C1 segment of cervical spinal cord (tissue), 14 donors: ENCODE measurements at places on chromosomes 16 and 17.
A peak's percentile ranks its signal among the peaks of the same experiment; 100 is the strongest.

GRCh38 chr17:79485991-79486390, 124.9 kb downstream of the RBFOX3 start:
- no peak for DNase-seq

- DNase-seq: no peak
Measured at GRCh38 chr16:1992704-1993317, 3.0 kb downstream of the SYNGR3 start.

GRCh38 chr16:82819286-82819685, 192.5 kb downstream of the CDH13 start:
- no peak for DNase-seq

DNA sequence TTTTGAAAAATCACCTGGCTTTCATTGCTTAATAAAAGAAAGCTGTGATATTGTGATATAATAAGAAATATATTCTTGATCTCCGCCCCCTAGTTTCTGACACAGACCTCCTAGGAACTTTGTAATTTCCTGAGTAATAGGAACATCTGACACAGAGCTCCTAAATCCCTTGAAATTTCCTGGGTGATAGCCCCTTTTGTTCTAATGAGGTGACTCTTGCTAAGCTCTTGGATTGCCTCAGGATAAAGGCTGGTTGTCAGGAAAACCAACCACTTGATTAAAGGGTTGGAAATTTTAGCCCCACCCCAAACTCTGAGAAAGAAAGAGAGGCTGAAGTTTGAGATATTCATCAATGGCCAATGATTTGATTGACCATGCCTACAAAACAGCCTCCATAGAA, 326.4 kb upstream of the KIF2B start:
- no peak for DNase-seq

GRCh38 chr17:50414808-50415207, 11.2 kb upstream of the ACSF2 start:
- DNase-seq: no peak

- no peak for DNase-seq
Measured at GRCh38 chr16:86505185-86505898, 5.0 kb upstream of the FOXF1 start.

DNA sequence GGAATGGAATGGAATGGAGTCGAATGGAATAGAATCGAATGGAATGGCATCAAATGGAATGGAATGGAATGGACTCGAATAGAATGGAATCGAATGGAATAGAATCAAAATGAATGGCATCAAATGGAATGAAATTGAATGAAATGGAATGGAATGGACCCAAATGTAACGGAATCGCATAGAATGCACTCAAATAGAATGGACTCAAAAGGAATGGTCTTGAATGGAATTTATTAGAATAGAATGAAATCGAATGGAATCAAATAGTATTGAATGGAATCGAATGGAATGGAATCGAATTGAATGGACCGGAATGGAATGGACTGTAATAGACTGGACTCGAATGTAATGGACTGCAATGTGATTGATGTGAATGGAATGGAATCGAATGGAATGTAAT, 501.4 kb upstream of the WSB1 start:
- DNase-seq: no peak

GRCh38 chr16:15524966-15525365, 90.6 kb downstream of the BMERB1 start:
- no peak for DNase-seq

GRCh38 chr17:28643983-28644786, 773 bp downstream of the BLTP2 start:
- DNase-seq: no peak

- DNase-seq: no peak
Measured at GRCh38 chr17:67620088-67620487, 97.6 kb upstream of the NOL11 start.

GRCh38 chr17:60563743-60564142, 36.2 kb upstream of the PPM1D start:
- DNase-seq: no peak

DNA sequence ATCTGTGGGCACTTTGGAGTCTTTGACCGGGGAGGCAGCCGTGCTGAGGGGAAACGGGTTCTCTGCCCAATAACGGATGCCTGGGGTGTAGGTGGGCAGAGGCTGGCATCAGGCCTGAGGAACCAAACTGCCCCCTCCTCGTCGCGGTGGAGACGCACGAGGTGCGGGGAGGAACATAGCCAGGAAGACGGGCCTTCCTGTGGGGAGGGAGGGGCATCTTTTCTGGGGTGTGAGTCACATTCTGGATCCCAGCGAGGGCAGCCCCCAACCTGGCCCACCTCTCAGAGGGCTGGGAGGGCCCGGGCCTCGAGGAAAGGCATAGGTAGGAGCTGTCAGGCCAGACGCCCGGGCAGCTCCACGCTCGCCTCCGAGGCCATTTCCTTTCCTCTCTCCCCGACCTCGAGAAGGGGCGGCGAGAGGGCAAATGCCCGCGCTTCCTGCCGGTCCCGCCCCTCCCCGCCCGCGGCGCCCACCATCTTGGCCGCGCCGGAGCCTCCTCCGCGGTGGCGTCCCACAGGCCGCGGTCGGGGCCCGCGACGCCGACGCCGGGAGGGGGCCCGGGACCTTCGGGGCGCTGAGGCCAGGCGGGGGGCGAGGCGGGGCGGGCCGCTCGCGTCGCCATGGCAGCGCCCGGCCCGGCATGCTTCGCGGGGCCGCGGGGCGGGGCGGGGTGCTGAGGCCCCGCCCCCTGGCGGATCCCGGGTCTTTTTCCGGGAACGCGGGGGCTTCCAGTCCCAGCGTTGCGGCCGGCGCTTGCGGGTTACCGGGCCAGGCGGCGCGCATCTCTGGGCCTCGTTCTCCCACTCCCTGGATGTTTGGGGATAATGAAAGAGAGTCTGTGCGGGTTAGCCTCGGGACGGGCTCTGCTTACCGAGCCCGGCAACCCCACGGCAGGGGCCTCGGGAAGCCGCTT, 13.2 kb downstream of the RAI1 start:
- peak; percentile 87 for DNase-seq

GRCh38 chr16:31002862-31003341, 7.5 kb downstream of the STX1B start:
- DNase-seq: no peak

GRCh38 chr17:27257031-27257357, 36.9 kb upstream of the WSB1 start:
- no peak for DNase-seq

DNA sequence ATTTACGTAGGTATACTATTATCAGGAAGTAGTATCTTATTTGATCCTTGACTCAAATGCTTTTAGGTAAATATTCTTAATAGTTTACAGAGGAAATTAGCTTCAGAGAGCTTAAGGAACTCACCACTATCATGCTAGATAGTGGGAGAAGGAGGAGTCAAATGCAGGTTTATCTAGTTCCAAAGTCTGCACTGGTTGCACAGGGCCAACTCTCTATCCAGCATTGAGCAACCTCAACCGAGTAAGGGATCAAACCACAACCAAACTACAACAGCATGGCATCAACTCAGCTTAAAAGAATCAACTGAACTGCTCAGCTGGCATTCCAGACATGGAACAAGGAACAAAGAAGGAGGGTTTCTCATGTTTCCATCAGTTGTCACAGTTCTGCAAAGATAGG, 306.0 kb downstream of the MAF start:
- no peak for DNase-seq

DNA sequence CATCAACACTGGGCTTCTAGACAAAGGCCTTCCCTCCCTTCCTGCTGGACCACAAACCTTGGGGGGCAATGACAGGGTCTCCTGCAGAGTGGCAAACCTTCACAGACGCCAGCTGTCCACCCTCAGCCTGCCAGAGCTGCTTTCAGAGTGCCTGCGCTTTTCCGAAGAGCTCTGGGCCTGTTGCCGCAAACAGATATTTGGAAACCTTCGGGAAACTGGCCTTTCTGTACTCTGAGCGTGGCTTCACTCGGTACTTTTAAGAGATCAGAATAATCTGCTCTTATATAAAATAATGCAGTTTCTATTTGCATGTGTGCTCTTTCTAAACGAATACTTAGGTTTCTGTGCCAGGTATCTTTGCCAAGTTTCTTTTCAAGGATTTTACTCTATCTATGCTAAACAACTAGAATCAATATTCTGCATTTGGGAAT, 152.1 kb upstream of the CHMP6 start:
- DNase-seq: peak; percentile 12

- DNase-seq: no peak
Measured at GRCh38 chr17:29149431-29150064, 30.6 kb downstream of the MYO18A start.

DNA sequence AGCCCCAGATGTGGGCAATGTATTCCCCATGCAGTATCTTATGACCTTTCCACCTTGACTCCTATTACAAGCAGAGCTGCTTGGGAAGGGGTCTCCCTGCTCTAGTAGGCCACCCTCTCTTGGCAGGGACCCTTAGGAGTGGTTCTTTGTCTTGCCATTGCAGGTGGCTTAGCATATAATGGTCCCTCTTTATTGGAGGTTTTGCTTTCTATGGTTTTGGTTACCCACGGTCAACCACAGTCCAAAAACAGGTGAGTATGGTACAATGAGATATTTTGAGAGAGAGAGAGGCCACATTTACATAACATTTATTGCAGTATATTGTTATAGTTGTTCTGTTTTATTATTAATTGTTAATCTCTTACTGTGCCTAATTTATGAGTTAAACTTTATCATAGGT, 472.8 kb upstream of the ASIC2 start:
- DNase-seq: no peak

DNA sequence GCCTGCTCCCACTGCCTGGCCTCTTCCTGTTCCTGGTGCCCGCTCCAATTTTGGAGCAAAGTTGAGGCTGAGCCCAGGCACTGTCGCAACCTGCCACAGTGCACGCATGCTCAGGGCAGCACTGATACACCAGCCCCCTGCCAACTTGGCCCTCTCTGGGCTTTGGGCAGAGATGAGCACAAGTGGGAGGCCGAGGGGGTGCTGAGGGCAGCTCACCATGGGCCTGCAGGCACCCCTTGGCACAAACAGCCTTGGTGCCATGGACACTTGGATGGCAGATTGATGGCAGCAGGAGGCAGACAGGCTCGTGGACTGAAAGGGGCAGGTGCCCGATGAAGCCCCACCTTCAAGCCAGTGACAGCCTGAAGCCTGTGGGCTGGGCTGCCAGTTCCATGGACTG, 42.9 kb downstream of the PIGL start:
- DNase-seq: no peak

DNA sequence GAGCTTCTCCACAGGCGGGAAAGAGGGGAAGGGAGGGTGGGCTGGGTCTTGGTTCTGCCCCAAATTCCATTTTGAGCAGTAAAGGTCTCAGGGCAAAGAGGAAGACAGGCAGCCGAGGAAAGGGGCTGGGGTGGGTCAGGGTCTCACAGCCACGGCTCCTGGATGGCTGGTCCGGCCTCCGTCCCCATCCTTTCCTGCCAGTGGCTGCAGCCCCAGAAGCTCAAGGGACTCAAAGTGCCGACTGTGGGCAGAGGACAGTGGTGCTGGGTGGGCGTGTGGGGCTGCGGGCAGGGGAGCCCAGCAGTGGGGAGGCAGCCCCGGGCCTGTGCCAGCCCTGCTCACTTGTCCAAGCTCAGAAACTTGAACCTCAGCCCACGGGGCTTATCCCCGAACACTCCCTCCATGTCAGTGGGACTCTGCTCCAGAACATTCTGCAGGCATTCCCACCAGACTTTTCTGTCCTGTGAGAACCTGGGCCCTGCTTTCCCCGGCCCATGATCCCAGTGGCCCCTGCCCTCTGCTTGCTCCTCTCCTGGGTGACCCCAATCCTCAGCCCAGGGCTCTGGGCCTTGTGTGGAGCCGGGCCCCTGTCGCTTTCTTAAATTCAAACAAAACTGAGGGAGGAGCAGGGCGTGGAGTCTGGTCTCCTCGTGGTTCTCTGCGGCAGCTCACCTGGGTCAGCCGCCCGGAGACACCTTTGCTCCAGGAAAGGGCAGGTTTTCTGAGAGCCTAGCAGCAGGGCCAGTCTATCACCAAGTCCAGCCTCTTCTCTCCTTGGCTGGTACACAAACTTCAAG, 117.8 kb upstream of the METRNL start:
- DNase-seq: no peak

DNA sequence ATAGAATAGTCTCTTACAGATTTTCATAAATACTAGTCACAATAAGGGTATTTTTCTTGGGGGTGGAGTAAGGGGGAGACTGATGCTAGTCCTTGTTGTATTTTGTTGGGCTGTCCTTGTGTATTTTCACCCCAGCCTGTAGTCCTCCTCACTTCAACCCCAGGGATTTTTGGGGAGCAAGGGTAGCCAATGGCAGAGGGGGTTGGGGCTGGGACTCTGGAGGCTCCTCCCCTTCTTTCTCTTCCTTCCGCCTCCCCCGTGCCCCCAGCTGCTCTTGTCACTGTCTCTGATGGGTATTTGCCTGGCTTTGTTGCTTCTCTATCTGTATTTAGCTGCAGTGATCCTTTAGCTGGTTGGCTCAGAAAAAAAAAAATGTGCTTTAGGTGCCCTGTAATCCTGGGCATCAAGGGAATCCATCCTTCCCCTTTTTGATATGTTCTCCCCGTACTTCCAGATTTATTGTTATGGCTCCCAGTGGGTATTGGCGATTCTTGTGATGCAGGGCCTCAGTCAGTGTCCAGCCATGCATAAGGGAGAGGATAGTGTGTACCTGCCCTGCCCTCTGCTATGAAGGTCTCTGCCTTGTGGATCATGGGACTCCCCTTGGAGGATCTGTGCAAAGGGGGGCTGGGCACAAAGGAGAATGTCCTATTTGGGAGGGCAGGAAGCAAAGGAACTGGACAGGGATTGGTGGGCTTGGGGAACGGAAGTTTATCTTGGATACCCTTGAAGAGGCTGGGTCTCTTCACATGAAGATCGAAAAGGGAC, 16.5 kb downstream of the SNF8 start:
- DNase-seq: no peak

GRCh38 chr17:32862940-32863339, 14.0 kb downstream of the MYO1D start:
- no peak for DNase-seq

DNA sequence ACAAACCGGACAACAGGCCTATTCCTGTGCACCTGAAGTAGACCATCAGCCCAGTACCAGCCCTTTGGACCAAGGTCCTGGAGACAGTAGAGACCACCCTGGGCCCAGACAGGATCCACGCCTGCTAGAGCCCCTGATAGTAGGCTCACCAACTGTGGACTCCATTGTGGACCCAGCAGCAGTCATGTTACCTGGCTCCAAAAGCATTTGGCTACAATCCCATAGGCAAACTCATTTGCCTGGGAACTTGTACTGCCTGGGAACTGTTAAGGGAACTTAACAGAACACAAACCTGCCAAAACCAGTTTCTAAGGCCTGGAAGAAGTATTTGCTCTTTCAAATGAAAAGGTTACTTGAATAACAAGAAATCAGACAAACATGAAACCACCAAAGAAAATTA, 10.0 kb upstream of the ACSM1 start:
- DNase-seq: no peak

GRCh38 chr16:337975-338575, 14.4 kb downstream of the AXIN1 start:
- no peak for DNase-seq

- DNase-seq: no peak
Measured at GRCh38 chr17:31857920-31858641, 963 bp downstream of the COPRS start.
